Esophagus muscularis mucosa (tissue), 4 donors: ENCODE measurements at places on chromosomes 5 and 9. TPM values are rescaled to one million over a fixed set of nuclear protein-coding genes. Genes with fewer than 3 reads are reported as not detected.

The DHX29 gene
- 26.1 TPM for total RNA-seq

The HSD17B3 gene
- 0.98 TPM for total RNA-seq

The LECT2 gene
- total RNA-seq, result not detected

- no peak for DNase-seq
- no peaks in the 10 kb centered on the region for H3K27me3 ChIP-seq
- no peak overlapping the region for H3K27ac ChIP-seq
These were observed 19.1 kb downstream of the PHF2 start for GRCh38 chr9:93595461-93595860.

- H3K4me3 ChIP-seq, result no peak overlapping the region
- no peaks in the 10 kb centered on the region for H3K36me3 ChIP-seq
- H3K27me3 ChIP-seq, result no peaks in the 10 kb centered on the region
- no peaks in the 10 kb centered on the region for H3K4me1 ChIP-seq
- H3K27ac ChIP-seq, result no peak overlapping the region
- DNase-seq, result no peak
These were observed 69.7 kb downstream of the SH3GL2 start for GRCh38 chr9:17648516-17648915.

DNA sequence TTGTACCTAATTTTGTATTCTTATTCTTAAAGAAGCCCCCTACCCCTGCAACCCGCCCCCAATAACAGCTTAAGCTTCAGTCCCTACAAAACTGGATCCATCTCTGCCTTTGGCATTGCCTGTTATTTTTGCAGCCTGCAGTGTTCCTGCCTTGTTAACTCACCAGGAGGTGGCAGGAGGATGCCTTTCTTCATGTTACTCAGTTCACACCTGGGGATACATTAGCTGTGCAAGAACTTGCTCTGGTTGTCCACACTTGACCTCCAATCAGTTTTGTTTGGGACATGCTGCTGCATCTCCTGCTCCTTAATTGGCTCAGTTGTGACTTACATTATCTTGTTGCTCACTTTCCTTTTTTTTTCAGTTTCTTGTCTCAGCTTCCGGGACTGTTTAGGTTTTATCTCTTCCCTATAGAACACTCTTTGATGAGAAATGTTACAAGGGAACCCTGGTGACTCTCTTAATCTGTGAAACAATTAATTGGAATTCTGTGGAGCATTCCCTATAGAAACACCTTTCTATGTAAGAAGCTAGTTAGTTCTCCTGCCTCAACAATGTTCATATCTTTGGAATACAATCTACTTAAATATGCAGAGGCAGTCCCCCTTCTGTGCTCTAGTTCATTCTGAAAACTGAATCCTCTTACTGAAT, 467.7 kb upstream of the ACO1 start:
- no peaks in the 10 kb centered on the region for H3K27me3 ChIP-seq
- no peak overlapping the region for H3K4me3 ChIP-seq
- no peaks in the 10 kb centered on the region for H3K36me3 ChIP-seq
- H3K27ac ChIP-seq, result no peak overlapping the region

DNA sequence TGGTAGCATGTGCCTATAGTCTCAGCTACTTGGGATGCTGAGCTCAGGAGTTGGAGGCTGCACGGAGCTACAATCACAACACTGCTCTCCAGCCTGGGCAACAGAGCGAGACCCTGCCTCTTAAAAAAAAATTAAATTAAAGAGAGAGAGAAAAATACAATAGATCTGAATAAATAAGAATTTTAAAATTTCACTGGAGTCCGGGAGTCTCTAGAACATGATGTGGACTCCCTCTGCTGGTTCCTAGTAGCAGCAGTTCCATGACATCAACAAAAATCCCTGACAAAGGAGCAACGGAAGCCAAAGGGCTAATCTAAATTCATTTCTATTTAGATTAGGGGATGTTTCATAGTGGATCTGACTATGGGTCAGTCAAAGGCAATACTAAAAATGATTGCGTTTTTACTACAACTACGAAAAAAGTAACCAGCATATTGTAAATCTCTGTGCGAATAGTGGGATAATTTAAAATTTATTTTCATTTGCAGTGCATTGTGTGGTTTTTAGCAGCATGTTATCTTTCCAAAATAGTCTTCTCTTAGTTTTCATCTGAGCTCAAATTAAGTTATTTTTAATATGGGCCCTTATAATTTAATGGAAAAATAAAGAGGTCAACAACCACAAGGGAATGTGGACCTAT, 6.7 kb downstream of the INIP start:
- DNase-seq, result no peak
- peaks cover under 1% of the 10 kb centered on the region for H3K4me1 ChIP-seq
- H3K27me3 ChIP-seq, result no peaks in the 10 kb centered on the region
- H3K36me3 ChIP-seq, result peaks cover 23% of the 10 kb centered on the region

- H3K4me3 ChIP-seq, result no peak overlapping the region
- no peaks in the 10 kb centered on the region for H3K36me3 ChIP-seq
- H3K4me1 ChIP-seq, result no peaks in the 10 kb centered on the region
- H3K27ac ChIP-seq, result no peak overlapping the region
These were observed 80.3 kb downstream of the ENC1 start for GRCh38 chr5:74560245-74560644.

DNA sequence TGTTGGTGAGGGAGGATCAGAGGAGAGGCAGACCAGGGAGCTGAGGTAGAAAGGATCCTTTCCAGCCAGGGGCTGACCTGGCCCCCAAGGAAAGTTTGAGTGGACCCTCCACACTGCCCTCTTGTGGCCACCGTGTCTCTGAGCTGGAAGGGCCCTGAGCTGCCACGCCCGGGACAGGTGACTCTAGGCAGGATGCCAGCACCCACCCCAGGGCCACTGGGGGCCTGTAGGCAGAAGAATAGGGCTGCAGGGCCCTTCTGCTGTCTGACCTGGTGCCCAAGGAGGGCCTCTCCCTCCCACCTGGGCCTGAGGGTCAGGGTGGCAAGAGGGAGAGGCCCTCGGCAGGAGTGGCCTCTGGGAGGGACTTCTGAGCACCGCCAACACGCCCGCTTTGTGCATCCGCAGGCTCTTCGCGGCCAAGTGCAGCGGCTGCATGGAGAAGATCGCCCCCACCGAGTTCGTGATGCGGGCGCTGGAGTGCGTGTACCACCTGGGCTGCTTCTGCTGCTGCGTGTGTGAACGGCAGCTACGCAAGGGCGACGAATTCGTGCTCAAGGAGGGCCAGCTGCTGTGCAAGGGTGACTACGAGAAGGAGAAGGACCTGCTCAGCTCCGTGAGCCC, 76.8 kb downstream of the LMX1B start:
- no peak for DNase-seq
- H3K27me3 ChIP-seq, result peaks cover 1% of the 10 kb centered on the region
- no peaks in the 10 kb centered on the region for H3K4me1 ChIP-seq
- H3K36me3 ChIP-seq, result no peaks in the 10 kb centered on the region
- no peak overlapping the region for H3K27ac ChIP-seq

DNA sequence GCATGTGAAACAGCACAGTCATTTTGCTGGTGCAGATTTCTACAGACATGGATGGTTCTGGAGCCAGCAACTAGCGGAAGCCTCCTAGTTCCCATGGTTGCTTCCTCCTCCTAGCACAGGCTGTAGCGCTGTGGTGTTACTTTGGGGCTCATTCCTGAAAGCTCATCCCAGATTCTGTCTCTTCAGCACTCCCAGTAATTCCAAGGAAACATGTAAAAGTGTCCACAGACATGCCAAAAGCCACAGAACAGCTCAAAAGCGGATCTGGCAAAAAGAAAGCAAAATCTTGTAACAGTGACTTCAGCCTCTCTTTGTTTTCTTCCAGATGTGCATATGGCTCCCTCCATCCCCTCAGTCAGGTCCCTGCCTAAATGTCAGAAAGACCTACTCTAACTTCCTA, 144.1 kb downstream of the CEP120 start:
- no peaks in the 10 kb centered on the region for H3K4me1 ChIP-seq
- no peaks in the 10 kb centered on the region for H3K27me3 ChIP-seq
- H3K27ac ChIP-seq, result no peak overlapping the region
- no peak overlapping the region for H3K4me3 ChIP-seq
- DNase-seq, result no peak

DNA sequence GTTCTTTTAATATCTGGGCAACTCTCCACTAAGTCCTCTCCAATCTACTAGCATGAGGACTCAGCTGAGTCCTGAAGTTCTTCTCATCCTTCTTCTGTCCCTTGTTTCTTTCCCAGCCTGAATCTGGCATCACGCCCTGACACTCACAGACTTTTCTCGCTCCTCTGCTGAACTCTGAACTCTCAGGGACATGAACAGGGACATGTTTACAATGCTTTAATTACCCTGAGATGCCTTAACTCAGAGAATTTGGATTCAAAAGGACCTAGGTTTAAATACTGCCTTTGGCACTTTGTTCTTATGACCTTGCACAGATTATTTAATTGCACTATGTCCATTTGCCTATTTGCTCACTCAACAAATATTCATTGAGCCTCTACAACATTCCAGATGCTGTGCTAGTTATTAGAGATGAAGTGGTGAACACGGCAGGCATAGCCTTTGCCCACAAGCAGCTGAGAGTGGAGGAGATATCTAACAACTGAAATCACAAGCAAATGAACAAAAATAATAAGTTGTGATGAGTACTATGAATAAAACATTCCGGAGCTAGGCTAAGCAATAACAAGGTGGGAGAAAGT, 106.0 kb downstream of the ADRB2 start:
- no peaks in the 10 kb centered on the region for H3K27me3 ChIP-seq
- H3K4me1 ChIP-seq, result no peaks in the 10 kb centered on the region
- no peaks in the 10 kb centered on the region for H3K36me3 ChIP-seq
- no peak for DNase-seq
- H3K27ac ChIP-seq, result no peak overlapping the region

GRCh38 chr9:100011062-100011681, 87.6 kb downstream of the ERP44 start:
- H3K4me3 ChIP-seq, result no peak overlapping the region
- peaks cover 35% of the 10 kb centered on the region for H3K36me3 ChIP-seq
- H3K4me1 ChIP-seq, result peaks cover 9% of the 10 kb centered on the region
- no peak for DNase-seq
- no peaks in the 10 kb centered on the region for H3K27me3 ChIP-seq

GRCh38 chr5:30878296-30878695, 315.2 kb upstream of the CDH6 start:
- no peak overlapping the region for H3K4me3 ChIP-seq
- H3K27ac ChIP-seq, result no peak overlapping the region
- no peak for DNase-seq
- H3K27me3 ChIP-seq, result no peaks in the 10 kb centered on the region
- H3K4me1 ChIP-seq, result no peaks in the 10 kb centered on the region
- H3K36me3 ChIP-seq, result no peaks in the 10 kb centered on the region

DNA sequence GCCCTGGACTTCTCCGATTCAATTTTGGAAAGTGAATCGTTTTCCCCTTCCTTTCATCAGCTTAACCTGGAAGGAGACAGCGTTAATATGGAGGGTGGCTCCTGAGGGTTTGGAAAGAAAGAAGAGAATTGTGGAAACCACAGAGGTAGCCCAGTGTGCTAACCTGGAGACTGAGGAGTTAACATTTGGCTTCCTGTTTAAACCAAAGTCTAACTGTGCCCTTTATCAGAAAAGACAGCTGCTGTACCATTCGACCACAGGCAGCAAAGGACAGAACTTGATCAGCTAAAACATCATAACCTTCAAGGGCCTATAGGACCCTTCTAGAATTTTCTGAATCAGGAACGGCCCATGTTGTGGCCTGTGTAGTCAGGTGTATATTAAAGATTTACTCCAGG, 735 bp downstream of the IDNK start:
- H3K4me1 ChIP-seq, result peaks cover 13% of the 10 kb centered on the region
- no peaks in the 10 kb centered on the region for H3K27me3 ChIP-seq

DNA sequence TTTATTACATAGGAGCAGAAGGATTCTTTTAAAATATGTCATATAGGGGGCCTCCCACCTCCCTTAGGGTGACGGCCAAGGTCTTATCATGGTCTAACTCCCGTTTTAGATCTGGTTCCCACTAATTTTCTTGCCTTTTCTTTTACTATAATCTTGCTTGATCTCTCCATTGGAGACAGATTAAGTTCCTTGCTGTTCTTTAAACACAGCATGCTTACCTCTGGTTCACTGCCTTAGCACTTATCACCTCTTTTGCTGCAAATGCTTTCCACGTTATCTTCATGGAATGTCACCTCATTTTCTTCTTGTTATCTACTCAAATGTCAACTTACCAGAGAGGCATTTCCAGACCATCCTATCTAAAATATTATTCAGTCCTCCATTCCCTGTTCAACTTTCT, 1047.6 kb downstream of the TLE4 start:
- no peak for DNase-seq
- no peak overlapping the region for H3K4me3 ChIP-seq
- H3K36me3 ChIP-seq, result no peaks in the 10 kb centered on the region

- no peaks in the 10 kb centered on the region for H3K27me3 ChIP-seq
These were observed 440.8 kb downstream of the BNC2 start for GRCh38 chr9:16429671-16430070.

GRCh38 chr9:135046739-135047350, 40.6 kb upstream of the OLFM1 start:
- no peak for DNase-seq
- no peaks in the 10 kb centered on the region for H3K4me1 ChIP-seq
- no peaks in the 10 kb centered on the region for H3K36me3 ChIP-seq
- H3K27me3 ChIP-seq, result no peaks in the 10 kb centered on the region

GRCh38 chr5:158303275-158303674, 444.3 kb upstream of the CLINT1 start:
- no peaks in the 10 kb centered on the region for H3K4me1 ChIP-seq
- H3K27me3 ChIP-seq, result no peaks in the 10 kb centered on the region
- no peaks in the 10 kb centered on the region for H3K36me3 ChIP-seq

- H3K27me3 ChIP-seq, result no peaks in the 10 kb centered on the region
- no peaks in the 10 kb centered on the region for H3K4me1 ChIP-seq
- H3K36me3 ChIP-seq, result no peaks in the 10 kb centered on the region
- H3K4me3 ChIP-seq, result no peak overlapping the region
- H3K27ac ChIP-seq, result no peak overlapping the region
- no peak for DNase-seq
These were observed 132.8 kb downstream of the CRB2 start for GRCh38 chr9:123488722-123489321.

- no peaks in the 10 kb centered on the region for H3K36me3 ChIP-seq
- no peaks in the 10 kb centered on the region for H3K4me1 ChIP-seq
- no peak overlapping the region for H3K4me3 ChIP-seq
- H3K27ac ChIP-seq, result no peak overlapping the region
These were observed 687.1 kb downstream of the TLE1 start for GRCh38 chr9:81002242-81002641.
